SK-N-SH (cell line): ENCODE measurements at places on chromosomes 1 and 21.

DNA sequence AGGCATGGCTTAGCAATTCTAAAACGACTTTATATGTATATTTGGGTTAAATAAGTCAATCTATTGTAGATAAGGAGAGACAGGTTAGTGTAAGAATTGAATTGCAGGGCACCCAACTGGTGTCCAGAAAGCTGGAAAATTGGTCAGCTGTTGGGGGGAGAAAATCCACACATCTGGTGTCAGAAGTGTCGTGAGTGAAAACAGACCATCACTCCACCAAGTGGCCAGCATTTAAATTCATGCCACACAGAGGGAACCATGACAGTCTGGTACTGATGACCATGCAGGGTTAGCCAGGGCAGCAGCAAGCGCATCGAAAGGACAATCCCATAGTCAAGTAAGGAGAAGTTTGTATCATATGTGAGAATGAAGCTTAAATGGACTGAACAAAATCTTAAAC, 11.7 kb downstream of the LAX1 start:
- H3K4me3 ChIP-seq, result no peak overlapping the region
- no peaks in the 10 kb centered on the region for H3K36me3 ChIP-seq
- no peak overlapping the region for H3K27ac ChIP-seq
- no peaks in the 10 kb centered on the region for H3K27me3 ChIP-seq
- DNase-seq, result peak; percentile 52

DNA sequence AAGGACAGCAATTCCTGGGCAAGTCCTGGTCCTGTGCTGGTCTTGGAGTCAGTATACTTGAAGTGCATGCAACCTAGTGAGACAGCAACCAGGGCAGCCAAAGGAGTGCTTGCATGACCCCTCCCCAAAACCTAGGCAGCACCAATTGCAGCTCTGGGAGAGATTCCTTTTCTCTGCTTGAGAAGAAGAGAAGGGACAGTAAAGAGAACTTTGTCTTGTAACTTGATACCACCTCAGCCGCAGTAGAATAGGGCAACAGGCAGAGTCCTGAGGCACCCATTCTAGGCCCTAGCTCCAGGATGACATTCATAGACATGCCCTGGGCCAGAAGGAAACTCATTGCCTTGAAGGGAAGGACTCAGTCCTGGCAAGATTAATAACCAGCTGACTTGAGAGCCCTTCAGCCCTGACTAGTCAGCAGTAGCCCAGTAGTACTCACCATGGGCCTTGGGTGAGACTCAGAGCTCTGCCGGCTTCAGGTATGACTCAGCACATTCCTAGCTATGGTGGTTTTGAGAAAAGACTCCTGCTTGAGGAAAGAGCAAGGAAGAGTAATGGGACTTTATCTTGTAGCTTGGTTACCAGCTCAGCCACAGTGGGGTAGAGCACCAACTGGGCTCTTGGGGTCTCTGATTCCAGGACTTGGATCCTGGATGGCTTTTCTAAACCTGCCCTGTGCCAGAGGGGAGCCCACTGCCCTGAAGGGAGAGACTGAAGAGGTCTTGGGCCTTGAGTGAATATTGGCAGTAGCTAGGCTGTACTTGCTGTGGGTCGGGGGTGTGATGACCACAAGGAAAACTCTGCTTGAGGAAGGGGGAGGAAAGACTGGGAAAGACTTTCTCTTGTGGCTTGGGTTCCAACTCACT, 51.7 kb upstream of the ACADM start:
- H3K27me3 ChIP-seq, result no peaks in the 10 kb centered on the region
- H3K4me3 ChIP-seq, result no peak overlapping the region
- DNase-seq, result no peak
- 0 out of 2 replicates have a peak, but pooled peaks cover 6% of the 10 kb centered on the region for H3K4me1 ChIP-seq
- no peak overlapping the region for H3K27ac ChIP-seq

GRCh38 chr1:220552672-220553260, 24.8 kb downstream of the MARK1 start:
- H3K27ac ChIP-seq, result no peak overlapping the region
- no peak for DNase-seq
- no peak overlapping the region for H3K4me3 ChIP-seq
- no peaks in the 10 kb centered on the region for H3K36me3 ChIP-seq
- no peaks in the 10 kb centered on the region for H3K4me1 ChIP-seq

GRCh38 chr1:10678852-10679251, 117.6 kb downstream of the CASZ1 start:
- peak; percentile 63 for DNase-seq
- H3K4me1 ChIP-seq, result no peaks in the 10 kb centered on the region
- peak overlapping the region; percentile 53 for H3K27ac ChIP-seq
- no peak overlapping the region for H3K4me3 ChIP-seq
- H3K36me3 ChIP-seq, result no peaks in the 10 kb centered on the region
